ENCODE measurements at places on chromosomes 5 and 9.

DNA sequence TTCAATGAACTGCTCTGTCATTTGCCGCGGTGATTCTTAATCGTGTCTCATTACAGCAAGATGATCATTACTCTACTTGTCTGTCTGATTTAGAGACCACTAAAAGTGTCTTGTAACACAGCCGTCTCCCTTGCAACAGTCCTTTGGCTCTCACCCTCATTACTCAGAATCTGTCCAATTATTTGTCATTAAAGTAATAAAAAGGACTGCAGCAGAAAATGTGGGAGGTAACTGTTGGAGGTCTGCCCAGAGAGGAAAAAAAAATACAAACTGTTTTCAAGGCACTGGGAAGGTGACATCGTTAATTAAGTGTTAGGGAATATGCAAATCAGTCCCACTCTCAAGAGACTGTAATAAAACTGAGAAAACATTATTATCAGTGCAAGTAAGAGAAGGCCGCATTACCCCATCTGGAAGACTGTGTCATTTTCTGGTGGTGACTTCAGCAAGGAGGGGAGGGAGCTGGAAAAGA is 281.0 kb downstream of the RASEF start:
- no peak for DNase-seq

GRCh38 chr5:91424638-91425436 is 41.7 kb upstream of the ARRDC3 start:
- no peak for DNase-seq

DNA sequence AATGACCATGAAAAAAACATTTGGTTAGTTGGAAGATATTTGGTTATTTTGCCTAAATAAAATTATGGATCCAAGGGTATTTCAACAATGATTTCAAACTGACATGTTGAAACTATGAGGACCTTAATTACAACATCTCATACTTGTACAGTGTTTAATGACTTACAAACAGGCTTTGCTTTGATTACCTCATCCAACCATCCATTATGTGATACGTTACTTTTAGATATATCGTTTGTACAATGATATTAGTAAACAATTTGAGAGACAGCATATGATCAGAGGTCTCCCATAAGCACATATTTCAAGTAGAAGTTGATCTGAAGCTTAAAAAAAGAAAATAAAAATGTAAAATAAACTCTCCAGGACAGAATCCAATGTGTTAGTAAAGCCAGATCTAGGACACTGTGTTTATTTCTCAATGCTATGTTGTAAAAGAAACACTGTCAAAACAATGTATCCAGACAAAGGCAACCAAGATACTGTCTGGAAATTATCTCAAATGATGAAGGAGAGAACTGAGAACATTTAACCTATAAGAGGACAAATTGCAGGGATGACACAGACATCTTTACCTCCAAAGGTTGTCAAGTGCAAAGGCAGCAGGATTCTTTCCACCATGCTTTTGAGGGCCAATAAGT is 116.0 kb upstream of the TARS1 start:
- DNase-seq: no peak

DNA sequence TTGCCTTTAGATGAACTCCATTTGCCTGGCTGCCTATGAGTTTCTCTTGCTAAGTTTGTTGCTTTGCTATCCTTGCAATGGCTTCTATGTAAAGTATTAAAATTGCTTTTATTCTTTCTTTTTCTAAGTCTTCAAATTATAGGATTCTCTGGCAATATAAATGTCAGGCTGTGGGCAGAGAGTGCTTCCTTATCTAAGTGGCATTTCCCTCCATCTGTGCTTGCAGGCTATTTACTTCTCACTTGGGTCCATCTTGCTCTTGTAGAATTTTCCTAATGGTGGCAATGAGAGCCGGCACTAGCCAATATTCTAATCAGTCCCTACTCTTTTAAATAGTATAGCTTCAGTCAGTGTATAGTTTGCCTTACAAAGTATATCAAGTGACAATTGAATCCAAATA is 63.3 kb downstream of the FAM174A start:
- DNase-seq: no peak

GRCh38 chr9:20980832-20981455 is 50.5 kb downstream of the HACD4 start:
- peak; percentile 22 for DNase-seq

All from mucosa of gallbladder (tissue), 1 donor.